Stimulated activated CD8-positive, alpha-beta memory T cell treated with anti-CD3 and anti-CD28 coated beads, Interleukin-7, amount 100 ng/mL, for 4 hours (primary cell): ENCODE measurements at places on chromosomes 7 and 10.

DNA sequence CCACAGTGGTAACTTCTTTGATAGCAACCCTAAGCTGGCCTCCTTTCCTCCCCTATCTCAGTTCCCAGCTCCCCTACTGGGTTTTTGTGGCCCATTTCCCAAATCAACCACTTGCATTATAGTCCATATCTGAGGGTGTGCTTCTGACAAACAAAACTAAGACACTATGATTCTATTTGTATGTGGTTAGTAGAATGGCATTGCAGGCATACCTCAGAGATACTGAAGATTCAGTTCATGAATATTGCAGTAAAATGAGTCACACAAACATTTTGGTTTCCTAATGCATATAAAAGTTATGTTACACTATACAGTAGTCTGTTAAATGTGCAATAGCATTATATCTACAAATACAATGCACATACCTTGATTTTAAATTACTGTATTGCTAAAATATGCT lies 15.4 kb upstream of the TMEM243 start:
- DNase-seq: no peak

GRCh38 chr10:119750391-119751230 lies 24.8 kb downstream of the INPP5F start:
- peak; percentile 12 for DNase-seq

DNA sequence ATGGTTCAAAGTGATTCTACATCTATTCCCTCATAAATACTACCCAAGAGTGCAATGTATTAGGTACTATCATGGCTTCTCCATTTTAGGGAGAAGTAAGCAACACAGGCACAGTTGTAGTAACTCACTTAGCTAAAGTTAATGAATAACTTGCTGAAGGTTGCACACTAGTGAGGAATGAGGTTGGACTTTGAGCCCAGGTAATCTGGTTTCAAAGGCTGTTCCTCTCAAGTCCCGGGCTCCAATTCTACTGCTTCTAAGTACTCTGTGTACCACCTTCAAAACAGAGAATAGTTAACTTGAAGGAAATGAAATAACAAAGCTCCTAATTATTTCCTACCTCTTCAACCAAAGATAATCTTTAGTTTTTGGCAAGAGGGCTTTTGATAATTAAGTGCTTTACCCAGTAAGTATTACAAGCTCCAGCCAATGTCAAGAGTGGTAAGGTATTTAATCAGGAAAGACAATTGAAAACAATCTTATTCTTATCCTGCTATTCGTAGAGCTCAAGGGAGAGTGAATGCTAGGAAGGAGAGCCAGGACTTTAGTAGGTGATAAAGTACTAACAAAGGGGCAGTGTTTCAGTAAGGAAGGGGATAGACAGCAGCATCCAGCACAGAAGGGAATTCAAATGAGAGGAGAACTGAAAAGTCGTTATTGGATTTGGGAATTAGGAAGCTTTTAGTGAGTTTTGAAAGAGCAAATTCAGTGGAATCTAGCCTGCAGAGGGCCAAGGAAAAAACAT lies 158.2 kb upstream of the PTPRZ1 start:
- no peak for DNase-seq

DNA sequence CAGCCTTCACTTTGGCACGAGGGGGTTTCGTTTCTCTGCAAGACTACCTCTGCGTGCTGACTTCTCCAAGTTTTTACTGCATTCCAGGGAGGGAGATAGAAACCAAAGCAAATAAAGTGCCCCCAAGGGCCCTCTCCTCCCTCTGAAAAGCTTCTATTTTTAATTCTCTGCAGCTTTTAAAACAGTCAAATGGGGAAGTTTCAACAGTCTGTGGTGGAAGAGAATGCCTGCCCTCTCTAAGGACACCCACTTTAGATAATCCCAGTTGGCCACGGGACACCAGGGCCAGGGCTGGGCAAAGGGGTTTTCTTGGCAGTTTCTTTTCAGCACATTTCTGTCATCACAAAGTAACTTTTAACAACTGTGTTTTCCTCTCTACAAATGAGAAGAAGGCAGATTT lies 386.7 kb upstream of the NPVF start:
- DNase-seq: no peak

- DNase-seq: no peak
Observed at GRCh38 chr10:131909929-131910328, 9.1 kb downstream of the PPP2R2D start.

DNA sequence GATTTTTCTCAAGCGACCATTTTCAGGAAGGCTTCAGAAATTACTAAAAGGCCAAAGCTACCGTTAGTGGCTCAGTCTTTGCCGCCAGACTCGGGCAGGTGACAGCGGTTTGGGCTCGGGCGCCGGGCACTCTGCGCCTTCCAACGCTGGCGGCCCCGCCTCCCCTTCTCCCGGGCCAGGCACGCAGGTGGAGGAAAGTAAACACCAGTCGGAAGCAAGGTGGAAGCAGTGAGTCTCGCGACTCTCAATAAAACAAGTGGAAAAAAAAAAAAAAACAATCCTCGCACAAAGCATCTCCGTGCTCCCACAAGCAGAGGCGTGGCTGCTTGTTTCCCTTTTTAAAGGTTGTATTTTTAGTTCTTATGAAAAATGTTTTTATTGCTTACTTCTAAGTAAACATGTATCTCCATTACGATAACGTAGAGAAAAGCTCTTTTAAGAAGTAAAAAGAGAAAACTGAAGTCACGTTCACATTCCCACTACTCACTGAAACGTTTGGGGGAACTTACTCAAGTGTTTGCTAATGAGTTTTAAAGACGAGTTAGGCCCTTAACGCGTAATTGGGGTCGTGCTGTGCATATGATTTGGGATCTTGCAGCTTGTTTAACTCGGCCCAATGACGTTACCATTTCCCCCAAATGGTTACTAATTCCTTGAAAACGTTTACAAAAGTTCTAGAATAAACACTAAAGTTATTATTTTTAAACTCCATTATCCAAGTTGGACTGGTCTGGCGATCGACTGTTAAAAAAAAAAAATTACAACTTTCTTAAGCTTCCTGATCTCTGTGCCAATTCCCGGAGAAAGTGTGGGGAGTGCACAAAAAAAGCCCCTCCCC lies 864 bp downstream of the CDCA7L start:
- peak; percentile 23 for DNase-seq

DNA sequence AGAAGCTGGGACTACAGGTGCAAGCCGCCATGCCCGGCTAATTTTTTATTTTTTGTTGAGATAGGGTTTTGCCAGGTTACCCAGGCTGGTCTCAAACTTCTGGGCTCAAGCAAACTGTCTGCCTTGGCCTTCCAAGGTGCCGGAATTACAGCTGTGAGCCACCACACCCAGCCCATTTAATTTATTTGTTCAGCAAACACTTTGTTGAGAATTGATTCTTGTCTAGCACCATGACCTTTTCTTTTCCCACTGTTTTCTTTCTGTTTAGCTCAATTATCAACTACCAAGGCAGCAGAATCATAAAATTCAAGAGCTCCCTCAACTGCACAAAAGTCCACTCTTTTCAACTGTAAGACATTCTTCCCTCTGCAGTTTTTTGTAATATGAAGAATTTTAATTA lies 47.8 kb upstream of the PARD3 start:
- DNase-seq: no peak

GRCh38 chr7:55574051-55574717 lies 1.9 kb upstream of the VOPP1 start:
- DNase-seq: no peak

- no peak for DNase-seq
Observed at GRCh38 chr7:122415510-122415909, 111.0 kb upstream of the FEZF1 start.

GRCh38 chr10:78623578-78624215 lies 445.1 kb upstream of the ZMIZ1 start:
- DNase-seq: no peak

DNA sequence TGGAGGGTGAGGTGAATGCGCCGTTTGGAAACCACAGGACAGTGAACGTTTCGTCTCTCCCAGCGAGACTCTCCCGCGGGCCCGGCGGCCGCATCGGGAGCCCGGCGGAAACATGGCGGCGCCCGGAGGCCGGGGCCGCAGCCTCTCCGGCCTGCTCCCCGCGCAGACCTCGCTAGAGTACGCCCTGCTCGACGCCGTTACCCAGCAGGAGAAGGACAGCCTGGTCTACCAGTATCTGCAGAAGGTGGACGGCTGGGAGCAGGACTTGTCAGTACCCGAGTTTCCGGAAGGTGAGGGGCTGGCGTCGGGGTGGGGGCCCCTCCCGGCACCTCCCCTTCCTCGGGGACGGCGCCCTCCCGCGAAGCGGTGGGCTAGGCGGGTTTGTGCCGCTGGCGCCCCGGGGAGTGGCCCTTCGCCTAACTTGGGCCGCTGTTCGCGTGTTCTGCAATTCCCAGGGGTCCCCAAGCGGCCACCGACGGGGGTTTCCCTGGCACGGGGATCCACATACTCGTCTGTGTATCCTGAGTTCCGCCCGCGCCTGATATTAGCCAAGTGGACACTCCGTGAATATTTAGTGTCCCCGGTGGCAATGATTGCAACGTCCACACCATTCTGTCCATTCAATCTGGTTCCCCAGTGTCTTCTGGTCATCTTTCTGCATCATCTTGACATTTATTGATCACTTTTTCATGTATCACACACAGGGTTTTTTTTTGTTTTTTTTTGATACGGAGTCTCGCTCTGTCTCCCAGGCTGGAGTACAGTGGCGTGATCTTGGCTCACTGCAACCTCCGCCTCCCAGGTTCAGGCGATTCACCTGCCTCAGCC lies 514 bp downstream of the NHLRC2 start:
- DNase-seq: no peak

- no peak for DNase-seq
Observed at GRCh38 chr10:128929131-128929530, 537.9 kb upstream of the MGMT start.

DNA sequence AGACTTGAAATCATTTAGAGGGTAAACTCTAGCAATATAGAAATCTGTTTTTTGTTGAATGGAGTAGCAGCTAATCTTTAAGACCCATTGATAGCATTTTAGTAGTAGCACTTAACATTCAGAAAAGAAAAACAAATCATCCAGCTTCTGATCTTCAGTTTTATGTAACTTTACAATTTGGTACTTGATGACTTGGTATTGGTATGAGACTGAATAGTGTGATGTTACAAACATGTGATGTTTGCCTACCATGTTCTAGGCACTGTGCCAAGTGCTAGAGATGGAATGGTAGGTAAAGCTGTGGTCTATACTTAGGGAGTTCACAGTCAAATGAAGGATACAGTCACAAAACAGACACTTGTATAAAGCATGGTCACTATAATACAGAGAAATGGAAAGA lies 21.3 kb downstream of the ZEB1 start:
- no peak for DNase-seq

DNA sequence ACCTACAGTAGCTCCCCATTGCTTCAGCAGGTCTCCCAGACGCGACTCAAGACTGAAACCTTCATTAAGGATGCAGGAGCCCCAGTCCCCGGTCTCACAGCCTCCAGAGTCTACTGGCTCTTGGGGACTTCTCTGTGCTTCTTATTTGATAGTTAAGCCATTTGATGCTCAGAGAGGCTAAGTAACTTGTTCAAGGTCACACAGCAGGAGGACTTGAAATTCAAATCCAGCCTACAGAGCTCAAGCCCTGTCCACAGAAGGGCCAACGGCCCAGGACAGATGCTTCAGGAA lies 21.2 kb upstream of the ZMIZ1 start:
- DNase-seq: no peak

GRCh38 chr7:141785706-141786552 lies 4.1 kb upstream of the TAS2R5 start:
- DNase-seq: no peak

GRCh38 chr7:22563032-22563501 lies 63.1 kb upstream of the STEAP1B start:
- DNase-seq: no peak

- no peak for DNase-seq
Observed at GRCh38 chr7:15463801-15464666, 97.8 kb downstream of the AGMO start.

DNA sequence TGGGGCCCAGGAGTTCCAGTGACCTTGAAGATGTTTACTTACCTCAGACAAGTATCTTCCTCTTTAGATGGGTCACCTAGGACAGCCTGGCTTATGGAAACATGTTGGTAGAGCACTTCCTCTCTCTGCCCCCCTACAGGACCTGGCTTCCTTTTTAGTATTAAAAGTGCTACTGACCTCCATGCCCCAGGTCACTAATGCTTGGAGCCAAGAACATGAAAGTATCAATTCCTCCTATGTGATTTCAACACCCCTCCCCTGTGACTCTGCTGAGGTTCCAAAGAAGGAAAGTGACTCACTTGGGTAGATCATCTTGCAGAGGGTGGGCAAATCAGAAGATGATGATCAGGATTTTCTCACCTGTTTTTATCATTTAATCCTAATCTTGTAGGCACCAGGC lies 125.3 kb upstream of the CCDC6 start:
- no peak for DNase-seq

DNA sequence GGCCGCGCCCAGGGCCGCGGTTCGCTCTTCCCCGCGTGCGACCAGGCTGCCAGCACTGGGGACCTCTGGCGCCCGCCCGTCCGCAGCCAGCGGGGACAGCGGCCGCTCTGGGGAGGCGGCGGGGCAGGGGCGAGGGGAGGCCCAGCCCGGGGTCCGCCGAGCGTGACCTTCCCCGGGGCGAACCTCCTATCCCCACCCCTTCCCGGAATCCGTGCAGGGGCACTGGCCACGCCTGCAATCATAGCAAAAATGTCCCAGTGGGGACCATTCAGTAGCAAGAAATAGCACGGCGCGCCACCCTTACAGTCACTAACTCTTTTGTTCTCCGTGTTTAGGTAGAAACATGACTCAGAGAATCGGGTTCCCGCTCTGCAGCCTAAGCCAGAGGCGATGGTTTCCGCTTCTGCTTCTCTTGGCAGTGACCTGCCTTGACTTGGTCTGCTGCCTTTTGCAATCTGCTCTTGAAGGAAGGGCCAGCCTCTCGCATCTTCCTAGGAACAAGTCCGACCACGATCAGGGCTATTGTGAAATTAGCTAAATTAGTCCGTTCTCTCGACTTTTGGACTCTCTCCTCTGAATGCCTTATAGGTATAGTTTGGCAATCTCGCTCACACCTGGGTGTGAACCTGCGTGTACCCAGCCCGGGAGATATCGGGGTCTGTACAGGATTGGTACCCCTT lies 79.3 kb upstream of the ACBD5 start:
- DNase-seq: no peak

DNA sequence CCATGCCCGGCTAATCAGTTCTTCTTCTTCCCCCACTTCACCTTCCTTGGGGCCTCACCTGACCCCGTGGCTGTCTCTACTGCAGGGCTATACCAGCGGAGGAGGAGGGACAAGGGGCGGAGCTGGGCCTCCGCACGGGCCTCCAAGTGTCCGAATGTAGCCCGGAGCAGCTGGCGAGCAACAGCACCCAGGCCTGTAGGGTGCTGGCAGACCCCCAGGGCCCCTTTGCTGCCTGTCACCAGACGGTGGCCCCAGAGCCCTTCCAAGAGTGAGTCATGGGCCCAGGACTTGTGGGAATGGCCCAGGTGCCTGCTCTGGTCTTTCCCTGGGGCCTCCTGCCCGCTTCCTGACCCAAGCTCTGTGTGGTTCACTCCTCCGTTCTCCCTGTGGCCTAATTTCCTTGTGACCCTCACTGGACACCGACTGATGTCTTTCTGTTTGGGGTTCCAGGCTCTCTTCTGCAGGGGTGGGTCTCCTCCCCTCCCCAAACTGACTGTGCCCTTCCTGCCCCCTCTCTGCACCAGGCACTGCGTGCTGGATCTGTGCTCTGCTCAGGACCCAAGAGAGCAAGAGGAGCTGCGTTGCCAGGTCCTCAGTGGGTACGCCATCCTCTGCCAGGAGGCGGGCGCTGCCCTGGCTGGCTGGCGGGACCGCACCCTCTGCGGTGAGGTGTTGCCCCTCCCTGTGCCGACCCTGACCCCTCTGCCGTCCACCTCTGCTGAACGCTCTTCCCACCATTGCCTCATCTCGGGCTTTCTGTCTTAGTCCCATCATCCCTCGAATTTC lies 35.2 kb downstream of the EPHB4 start:
- DNase-seq: no peak

GRCh38 chr10:4177791-4178190 lies 392.8 kb upstream of the KLF6 start:
- DNase-seq: no peak
